GM23248 (cell line): ENCODE measurements at places on chromosomes 7 and 10. TPM values are rescaled to one million over a fixed set of nuclear protein-coding genes. Genes with fewer than 3 reads are reported as not detected.

Gene SH2D4B
- not detected in 2 replicates for total RNA-seq

- no peak overlapping the region for H3K4me3 ChIP-seq
- no peaks in the 10 kb centered on the region for H3K36me3 ChIP-seq
- no peaks in the 10 kb centered on the region for H3K27me3 ChIP-seq
- no peak for DNase-seq
- no peak overlapping the region for H3K27ac ChIP-seq
Observed at GRCh38 chr7:2948749-2949148, 94.9 kb downstream of the CARD11 start.

DNA sequence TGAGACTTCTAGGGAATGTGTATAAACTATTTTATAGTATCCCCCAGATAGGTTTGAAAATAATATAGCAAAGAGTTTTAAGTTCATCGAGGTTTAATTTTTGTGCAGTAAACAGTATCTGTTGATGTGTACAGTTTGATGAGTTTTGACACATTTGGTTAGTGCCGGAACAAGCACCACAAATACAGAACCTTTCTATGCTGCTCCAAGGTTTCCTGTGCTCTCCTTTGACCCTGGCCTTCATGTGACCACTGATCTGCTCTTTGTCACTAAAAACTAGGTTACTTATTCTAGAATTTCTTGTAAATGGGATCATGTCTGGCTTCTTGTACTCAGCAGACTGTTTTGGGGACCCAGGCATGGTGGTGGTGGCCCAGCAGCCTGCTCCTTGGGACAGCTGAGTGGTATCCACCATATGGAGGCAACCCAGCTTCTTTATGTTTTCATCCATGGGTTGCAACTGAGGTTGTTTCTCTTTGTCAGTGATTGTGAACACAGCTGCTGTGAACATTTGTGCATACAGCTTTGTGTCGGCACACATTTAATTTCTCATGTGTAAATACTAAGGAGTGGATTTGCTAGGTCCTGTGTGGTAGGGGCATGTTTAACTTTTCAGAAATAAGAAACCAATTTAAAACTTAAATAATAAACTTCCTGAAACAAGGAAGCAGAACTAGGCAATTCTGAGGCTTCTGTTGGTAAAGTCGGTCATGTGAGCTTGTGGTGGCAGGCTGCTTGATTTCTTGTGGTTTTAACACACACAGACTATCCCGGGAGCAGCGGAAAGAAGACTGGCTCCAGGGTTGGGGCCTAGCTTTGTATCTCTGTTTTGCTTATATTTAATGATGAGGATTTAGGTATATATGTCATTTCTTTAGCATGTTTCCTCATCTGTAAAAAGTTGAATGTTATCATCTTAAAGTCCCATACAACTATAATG is 219.4 kb downstream of the ABCA13 start:
- H3K36me3 ChIP-seq = no peaks in the 10 kb centered on the region
- H3K4me3 ChIP-seq = no peak overlapping the region
- no peak overlapping the region for H3K27ac ChIP-seq
- H3K4me1 ChIP-seq = no peaks in the 10 kb centered on the region
- no peak for DNase-seq

DNA sequence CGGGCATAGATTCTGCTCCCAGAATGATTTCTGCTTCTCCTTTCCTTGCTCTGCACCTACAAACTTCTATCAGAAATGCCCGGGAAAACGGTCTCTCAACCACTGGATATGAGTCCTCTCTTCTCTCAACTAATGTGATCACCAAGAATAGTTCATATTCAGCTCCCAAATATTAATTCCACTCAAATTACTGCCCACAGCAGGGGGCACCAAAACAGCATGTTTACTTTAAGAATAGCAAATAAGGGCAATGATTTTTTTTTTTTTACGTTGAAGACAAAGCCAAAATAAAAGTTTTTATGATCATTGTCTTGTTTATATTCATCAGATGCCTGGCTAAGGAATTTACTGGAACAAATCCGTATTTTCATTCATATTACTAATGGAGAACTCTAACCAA is 94.9 kb upstream of the PRSS1 start:
- H3K4me3 ChIP-seq = no peak overlapping the region
- H3K27ac ChIP-seq = no peak overlapping the region
- no peaks in the 10 kb centered on the region for H3K4me1 ChIP-seq
- no peaks in the 10 kb centered on the region for H3K36me3 ChIP-seq

Gene NAT16
- not detected in 2 replicates for total RNA-seq

Gene HOXA9
- total RNA-seq = 32.1 and 43.7 TPM in 2 replicates
